Skin of body (tissue), 3 donors: ENCODE measurements at places on chromosomes 4 and X. TPM values are rescaled to one million over a fixed set of nuclear protein-coding genes. Genes with fewer than 3 reads are reported as not detected.

SLC34A2 gene
- 1.1 TPM for total RNA-seq

NHS gene
- 6.6 TPM for total RNA-seq

DNA sequence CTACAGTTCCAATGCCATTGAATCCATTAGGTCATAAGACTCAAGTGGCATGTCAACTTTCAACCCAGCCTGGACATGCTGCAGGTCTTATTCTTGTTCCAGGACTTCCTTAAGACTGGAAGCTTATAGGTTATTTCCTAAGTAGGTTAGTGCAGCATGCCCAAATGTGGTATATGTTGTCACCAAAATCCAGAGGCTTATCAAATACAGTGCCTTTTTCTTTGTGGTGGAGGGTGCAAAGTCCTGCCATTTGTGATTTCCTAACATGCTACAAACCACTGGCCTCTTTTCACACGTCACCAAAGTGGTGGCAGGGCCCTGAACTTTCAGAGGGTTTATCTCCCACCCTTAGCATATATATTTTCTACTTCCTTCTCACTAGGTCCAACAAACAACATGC lies 9.7 kb upstream of the TMEM184C start:
- DNase-seq: no peak

DNA sequence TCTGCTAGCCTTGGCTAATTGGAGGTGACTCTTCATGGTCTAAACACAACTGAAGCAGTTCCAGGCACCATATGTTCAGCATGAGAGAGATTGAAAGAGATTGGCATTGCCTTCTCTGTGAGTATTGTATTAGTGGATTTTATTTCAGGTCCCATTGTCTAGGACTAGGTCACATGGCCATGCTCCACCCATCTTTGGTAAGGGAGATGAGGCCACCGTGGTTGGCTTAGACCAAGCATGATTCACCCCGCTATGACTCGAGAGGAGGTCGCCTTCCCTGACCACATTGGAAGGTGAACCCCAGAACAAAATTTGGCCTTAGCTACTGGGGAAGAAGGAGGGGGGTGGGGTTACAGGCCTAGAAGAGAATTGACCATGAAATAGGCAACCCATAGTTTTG lies 109.9 kb upstream of the BCOR start:
- DNase-seq: no peak

DNA sequence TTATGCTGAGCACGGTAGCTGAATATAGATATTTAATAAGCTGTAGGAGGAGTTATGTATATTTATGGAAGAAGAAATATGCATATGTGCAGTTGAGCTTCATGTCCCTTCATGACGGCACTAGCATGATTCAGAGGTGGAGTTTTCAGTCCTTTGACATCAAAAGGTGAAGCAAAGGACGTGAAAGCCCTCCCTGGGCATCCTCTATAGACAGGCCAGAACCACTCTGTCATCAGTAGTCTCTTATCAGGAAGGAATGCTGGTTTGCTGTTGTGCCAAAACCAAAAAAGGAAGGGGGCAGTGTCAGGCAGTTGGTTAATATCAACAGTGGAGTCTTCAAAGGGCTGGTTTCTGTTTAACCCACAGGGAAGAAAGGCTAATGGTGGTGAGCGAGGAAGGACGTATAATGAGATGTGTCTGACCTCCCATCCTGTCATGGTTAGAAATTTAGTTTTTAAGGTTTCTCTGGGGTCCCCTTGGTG lies 23.5 kb upstream of the IL2 start:
- DNase-seq: no peak

DNA sequence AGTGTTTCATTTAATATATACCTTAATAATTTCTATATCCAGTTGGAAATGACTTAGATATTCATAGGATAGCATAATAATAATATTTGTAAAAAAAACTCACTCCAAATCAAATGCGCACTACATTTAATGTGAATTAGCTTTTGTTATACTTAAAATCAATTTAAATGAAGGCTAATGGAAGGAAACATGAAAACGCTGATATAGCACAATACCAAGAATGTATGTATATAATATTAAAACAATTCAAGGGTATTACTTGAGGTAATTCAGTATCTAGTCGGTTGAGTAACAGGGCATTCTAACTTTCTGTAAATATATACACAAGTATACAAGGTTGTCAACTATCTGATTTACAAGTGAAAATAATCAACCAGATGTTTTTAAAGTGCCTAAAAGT lies 307.1 kb upstream of the TEX13C start:
- DNase-seq: no peak

- no peak for DNase-seq
These were observed 689 bp downstream of the SSR4 start for GRCh38 chrX:153794897-153795816.

DNA sequence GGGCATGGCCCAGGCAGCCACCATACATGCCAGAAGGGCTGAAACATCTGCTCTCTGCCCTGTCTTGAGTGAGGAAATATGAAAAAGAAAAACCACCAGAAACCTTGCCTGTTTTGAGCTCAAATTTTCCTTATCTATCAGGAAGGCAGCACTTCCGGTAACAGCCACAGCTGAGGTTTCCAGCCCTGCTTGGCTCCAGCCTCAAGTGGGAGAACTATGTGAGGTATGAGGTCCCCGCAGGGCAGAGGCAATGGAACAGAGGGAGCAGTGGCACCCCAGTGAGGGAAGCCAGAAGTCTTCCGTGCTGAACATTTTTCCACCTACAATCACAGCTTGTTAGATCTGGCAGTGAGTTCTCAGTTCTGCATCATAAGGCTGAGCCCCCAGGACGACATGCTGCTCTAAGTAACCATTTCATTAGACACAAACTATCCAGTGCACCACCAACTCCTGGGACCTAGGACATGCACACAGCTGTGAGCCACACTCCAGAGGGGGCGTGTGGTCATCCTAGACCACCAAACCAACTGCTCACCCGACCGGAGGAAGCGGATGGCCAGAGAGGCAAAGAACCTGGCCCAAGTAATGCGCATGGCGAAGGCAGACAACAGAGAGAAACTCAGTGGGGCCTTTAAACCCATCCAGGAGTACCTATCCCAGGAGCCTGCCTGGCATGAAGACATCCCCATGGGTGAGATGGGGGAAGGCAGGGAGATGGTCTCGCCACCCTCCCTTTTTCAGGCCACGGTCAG lies 22.6 kb downstream of the WDR1 start:
- peak; percentile 9 for DNase-seq
